ENCODE measurements at places on chromosomes 13 and 19.

DNA sequence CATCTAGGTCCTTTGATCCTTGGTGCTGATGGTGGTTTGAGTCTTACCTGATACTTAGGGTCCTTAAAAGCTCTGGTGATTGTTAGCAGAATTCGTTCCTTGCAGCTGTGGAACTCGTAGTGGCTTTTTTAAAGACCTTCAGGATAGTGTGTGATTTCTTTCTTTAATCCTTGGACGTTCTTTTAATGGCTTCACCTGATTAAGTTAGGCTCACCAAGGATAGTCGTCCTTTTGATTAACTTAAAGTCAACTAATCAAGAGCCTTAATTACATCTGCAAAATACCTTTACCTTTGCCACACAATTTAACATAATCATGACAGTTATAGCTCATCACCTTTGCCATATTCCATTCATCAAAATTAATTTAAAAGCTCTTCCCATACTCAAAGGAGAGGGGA is 1807.7 kb downstream of the OLFM4 start:
- DNase-seq: no peak

- DNase-seq: no peak
Measured at GRCh38 chr13:43005460-43006236, 13.6 kb upstream of the EPSTI1 start.

GRCh38 chr13:71831716-71832115 is 35.3 kb downstream of the DACH1 start:
- DNase-seq: no peak

GRCh38 chr13:24834902-24835510 is 71.0 kb downstream of the RNF17 start:
- no peak for DNase-seq

DNA sequence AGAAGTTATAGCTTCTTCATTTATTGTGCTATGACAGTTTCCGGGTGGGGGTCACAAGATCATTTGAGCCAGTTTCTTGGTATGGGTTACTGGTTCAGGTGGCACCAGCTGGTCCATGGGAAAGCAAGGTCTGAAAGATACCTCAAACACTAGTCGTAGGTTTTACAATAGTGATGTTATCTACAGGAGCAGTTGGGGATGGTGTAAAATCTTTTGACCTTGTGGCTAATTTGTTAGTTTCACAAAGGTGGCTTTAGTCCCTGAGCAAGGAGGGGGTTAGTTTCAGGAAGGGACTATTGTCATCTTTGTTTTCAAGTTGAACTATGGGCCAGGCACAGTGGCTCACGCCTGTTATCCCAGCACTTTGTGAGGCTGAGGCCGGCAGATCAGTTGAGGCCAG is 24.6 kb downstream of the CHST8 start:
- no peak for DNase-seq

DNA sequence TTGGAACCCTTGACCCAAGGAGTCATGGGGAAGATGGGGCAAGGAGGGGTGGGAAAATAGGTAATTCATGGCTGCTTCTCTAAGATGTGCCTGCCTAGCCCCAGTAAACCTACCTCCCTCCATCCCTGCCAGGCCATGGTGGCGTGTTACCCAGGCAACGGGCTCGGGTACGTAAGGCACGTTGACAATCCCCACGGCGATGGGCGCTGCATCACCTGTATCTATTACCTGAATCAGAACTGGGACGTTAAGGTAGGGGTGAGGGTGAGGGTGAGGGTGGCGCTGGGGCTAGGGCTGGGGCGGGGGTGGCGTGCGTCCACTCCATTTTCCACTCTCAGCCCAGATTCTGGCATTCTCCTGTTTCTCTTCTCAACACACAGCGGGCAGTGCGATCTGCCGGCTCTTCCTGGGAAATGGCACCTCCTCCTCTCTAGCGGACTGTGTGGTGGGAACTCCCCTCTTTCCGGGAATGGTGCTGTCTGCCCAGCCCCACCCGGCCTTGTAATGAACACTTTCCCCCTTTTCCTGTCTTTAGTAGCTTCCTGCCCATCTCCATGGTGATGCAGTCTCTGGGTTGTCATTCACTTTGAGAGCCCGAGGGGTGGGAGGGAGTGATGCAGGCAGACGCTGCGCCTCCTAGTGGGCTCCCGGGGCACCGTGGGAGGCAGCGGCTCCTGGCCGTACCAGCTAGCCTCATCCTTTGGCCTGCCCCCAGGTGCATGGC is 7.6 kb downstream of the EGLN2 start:
- no peak for DNase-seq

- DNase-seq: no peak
Measured at GRCh38 chr13:33636955-33637670, 180.8 kb upstream of the RFC3 start.

- no peak for DNase-seq
Measured at GRCh38 chr13:21884965-21885567, 214.2 kb downstream of the FGF9 start.

DNA sequence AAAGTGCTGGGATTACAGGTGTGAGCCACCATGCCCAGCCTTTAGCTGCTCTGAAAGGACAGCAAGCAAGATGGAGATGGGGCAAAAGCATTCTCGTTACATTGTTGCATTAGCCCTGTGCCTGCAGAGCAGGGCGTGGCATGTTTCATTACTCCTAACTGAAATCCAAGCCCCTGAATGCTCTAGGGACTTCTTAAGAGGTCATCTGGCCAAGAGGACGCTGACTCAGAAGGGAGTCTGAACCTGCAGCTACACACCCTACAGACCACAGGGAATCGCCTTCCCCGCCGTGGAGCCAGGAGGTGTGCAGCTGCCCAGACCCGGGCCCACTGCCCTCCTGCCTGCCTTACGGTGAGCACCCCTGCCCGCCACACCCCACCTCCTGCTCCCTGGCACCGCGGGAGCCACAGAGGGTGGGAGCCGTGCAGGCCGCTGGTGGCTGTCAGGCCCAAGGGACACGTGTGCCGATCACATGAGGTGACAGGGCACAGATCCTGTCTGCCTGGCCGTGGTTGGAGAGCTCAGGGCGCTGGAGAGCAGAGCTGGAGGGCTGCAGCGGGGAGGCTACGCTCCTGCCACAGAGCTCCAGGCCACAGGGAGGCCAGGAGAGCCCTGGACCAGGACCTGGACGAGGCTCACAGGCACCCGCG is 27.2 kb downstream of the ADPRHL1 start:
- no peak for DNase-seq

GRCh38 chr13:72505376-72505775 is 222.1 kb downstream of the MZT1 start:
- no peak for DNase-seq

GRCh38 chr13:33072759-33073158 is 56.5 kb downstream of the KL start:
- DNase-seq: no peak

GRCh38 chr19:49084206-49085019 is 838 bp upstream of the SNRNP70 start:
- peak; percentile 50 for DNase-seq

- peak; percentile 85 for DNase-seq
Measured at GRCh38 chr19:13978351-13979243, 26.3 kb downstream of the DCAF15 start.

DNA sequence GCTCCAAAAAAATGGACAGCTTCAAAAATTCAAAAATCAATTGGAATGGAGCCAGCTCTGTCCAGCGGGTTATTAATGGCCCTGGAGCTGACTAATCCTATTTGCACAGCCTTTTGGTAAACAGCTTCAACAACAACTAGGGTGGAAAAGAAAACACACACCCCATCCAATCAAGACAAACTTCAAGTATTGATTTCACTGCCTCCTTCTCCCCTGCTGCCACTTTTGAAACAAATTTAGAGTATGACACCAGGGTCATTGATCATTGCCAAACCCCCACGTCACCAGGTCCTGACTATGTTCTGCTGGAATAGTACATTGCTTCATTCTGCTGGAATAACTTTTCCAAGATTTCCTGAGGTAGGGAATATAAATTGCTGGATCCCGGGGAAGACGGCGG is 56.8 kb upstream of the GTF3A start:
- no peak for DNase-seq

All from Caco-2 (cell line).